ENCODE measurements at places on chromosomes 3 and 15.
A peak's percentile ranks its signal among the peaks of the same experiment; 100 is the strongest.

DNA sequence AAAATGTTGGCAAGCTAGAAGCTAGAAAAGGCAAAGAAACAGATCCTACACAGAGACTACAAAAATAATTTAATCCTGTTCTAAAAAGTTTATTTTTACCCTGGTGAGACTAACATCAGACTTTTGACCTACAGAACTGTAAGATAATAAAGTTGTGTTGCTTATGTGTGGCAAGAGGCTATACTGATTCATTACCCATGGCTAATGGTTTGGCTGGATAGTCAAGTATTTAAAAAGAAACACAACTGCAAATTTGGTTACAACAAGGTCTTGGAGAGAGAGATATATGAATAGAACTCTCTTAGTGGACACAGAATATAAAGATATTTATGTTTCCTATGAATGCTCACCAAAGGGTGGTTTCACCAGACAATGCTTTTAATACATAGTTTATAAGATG lies 364.2 kb upstream of the PLSCR5 start:
- no peak for DNase-seq

- DNase-seq: no peak
These were observed 159.2 kb downstream of the CHST2 start for GRCh38 chr3:143278721-143279120.

DNA sequence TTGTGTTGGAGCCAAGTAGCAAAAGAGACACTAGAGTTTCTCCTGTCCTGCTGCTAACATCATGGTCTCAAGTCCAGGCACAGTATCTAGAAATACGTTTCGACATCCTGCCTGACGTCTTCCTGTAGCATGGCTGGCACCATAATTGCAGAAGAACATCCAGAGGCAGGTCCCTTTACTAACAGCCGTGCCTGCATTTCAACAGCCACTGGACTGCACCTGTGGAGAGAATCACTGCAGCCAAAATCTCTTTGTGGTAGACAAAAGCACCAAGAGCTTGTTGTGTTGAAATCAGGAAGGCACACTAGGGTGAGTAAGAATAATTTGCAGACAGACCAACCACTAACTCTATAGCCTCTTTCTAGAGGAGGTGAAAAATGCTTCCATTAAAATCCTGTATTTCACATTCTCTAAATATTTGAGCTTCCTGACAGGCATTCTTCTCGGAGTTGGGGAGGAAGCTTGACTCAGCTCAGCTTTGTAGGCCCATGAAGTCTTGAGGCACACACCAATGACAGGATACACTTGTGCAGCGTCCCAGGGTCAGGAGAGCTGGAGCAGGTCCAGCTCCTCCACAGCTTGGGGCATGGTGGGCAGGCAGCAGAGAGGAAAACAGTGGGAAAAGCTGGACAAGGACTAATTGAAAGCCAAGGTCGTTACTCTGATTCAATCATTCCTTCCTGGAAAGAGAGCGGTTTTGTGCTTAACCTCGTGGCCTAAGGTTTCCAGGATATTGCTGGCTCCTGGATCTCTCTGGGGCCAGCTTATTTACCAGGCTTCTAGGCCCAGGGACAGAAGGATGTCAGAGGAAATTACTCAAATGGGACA lies 244.9 kb downstream of the FAM43A start:
- DNase-seq: peak; percentile 89

GRCh38 chr3:155651489-155652218 lies 93.2 kb downstream of the PLCH1 start:
- DNase-seq: no peak

DNA sequence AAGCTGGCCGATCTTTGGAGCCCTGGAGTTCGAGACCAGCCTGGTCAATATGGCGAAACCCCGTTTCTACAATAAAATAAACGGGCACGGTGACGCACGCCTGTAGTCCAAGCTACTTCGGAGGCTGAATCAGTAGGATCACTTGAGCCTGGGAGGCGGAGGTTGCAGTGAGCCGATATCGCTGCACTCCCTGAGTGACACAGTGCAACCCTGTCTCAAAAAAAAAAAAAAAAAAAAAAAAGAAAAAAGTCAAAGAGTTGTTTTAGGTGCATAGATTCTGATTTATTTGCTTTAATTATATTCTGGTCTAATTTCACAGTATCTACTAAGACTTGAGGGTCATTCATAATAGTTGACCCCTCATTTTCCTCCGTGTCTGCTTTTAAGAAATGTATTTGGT lies 1.7 kb downstream of the ARL13B start:
- no peak for DNase-seq

GRCh38 chr3:115835946-115836345 lies 212.6 kb downstream of the GAP43 start:
- no peak for DNase-seq

GRCh38 chr3:122892118-122892960 lies 97.5 kb downstream of the SLC49A4 start:
- no peak for DNase-seq

GRCh38 chr3:160440687-160441086 lies 8.9 kb downstream of the TRIM59 start:
- DNase-seq: no peak

DNA sequence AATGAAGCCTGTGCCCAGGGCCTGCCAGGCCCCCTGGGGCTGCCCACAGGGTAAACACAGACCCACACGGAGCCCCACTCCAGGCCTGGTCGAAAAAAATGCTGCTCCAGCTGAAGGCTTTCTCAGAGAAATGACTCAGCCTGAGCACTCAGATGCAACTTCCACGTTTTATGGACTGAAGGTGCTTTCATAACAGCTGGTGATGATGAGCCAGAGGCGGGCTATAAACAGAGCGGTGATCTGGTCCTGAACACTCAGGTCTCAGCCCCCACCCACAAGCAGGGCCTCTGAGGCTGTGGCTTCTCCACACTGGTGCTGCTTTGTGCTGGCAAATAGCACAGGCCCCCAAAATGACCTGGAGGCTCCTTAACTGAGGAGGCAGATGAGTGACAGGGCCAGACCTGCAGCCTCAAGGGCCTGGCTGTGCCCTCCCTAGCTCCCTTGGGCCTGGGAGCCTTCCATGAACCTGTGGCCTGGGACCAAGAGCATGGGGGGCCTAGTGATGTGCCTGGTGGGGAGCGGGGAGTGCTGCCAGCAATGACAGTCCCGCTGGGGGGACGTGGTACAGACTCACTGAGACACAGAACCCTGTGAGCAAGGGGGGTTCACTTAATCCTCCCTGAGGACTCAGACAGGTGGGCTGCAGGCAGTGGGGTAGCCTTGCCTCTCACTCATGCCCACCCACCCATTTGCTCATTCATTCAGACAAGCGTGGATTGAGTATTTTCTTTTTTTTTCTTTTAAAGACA lies 23.0 kb upstream of the FURIN start:
- peak; percentile 85 for DNase-seq

DNA sequence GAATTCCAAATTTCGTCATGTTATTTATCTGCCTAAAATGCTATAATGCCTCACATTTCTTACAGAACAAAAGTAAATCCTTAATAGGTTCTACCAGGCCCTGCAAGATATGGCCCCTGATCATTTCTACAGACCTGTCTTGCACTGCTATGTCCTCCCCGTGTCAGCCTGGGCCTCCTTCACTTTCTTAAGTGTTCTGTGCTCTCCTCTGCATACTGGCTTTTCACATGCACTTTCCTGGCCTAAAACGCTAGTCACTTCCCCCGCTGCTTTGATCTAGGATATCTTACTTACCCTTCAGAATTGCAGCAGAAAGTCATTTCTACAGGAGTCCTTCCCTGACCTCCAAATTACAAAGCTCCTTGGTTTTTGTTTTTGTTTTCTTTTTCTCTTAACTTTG lies 551.3 kb downstream of the NSUN3 start:
- no peak for DNase-seq

DNA sequence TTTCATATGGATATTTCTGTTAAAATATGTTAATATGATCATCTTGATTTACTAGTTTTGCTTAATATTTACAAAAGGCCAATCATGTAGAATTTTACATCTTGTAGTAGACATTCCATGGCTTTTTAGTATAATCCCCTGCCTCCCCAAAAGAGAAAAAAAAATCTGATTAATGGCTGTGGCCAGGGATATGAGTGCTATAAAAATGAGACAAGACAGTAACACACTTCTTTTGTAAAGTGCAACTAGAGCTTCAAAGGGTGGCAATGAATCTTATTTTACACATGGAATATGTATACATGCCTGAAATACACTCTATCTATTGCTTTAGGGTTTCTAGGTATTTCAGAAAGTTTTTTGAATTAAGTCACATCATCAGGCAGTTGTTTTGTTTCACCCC lies 112.2 kb upstream of the NANOGP8 start:
- no peak for DNase-seq

- no peak for DNase-seq
These were observed 154.9 kb downstream of the CDIN1 start for GRCh38 chr15:36734366-36734765.

- DNase-seq: peak; percentile 25
These were observed 1.3 kb downstream of the HHLA2 start for GRCh38 chr3:108297647-108298046.

DNA sequence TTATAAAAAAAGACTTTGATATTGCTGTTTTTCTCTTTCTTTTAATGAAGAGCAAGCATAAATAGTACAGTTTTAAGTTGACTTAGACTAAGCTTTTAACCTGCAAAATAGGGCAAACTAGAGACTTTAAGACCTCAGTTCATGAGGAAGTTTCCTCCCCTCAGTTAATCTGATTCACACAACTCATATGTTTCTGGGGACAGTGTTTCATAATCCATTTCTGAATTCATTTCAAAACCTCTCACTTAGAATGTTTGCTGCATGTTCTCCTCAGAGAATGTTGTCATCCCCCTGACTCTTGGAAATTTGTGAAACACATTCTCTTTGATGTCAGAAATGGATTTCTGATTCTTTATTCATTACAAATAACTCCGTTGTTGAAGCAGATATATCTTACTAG lies 79.3 kb upstream of the SKOR1 start:
- no peak for DNase-seq

DNA sequence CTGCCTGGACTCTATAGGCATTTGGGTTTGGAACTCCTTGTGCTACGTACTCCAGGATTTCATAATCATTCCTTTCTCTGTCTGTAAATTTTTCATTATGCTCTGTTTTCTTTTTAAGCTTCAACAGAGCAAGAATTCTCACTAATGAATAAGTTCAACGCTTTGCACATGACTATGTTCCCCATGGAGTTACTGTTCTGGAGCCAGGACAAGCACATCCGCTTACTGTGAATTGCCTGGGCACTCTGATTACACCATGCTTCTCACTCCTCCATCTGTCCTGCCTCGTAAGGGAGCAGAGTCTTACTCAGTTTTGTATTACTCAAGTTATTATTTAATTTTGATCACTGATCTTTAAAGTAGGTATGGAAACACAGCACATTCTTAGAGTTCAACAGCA lies 472.7 kb downstream of the RAP2B start:
- no peak for DNase-seq

GRCh38 chr15:64058279-64058678 lies 12.0 kb upstream of the DAPK2 start:
- DNase-seq: peak; percentile 53

GRCh38 chr15:76274226-76274625 lies 37.0 kb downstream of the ETFA start:
- DNase-seq: no peak

DNA sequence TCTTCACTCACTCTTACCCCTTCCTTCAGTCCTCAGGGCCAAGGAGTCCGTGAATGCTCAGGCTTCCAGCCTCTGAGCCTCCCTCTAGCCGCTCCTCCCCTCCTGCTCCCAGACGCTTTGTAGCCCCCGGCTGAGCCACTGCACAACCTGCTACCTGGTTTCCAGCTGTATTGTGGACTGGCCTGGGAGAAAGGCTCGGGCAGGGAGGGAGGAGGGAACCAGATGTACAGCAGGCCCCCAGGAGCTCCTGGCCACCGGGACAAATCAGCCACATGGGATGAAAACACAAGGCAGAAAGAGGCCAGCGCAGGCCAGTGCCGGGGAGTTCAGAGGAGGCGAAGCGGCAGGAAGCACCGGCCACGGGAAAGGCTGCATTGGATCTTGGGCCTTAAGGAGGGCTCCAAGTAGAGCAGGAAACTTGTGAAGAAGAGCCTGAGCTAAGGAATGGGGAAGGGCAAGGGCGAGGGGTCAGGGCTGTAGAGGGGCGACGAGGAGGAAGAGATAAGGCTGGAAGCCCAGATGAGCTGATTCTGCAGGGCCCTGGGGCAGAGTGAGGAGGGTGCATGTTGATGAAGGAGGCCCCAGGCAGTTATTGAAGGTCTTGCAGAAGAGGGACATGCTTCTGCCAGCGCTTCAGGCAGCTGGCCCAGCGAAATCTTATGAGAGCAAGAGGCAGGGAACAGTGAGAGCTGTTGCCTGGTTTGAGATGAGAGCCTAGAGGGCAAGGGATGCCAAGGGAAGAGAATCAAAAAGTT lies 14.3 kb downstream of the CPN2 start:
- no peak for DNase-seq

DNA sequence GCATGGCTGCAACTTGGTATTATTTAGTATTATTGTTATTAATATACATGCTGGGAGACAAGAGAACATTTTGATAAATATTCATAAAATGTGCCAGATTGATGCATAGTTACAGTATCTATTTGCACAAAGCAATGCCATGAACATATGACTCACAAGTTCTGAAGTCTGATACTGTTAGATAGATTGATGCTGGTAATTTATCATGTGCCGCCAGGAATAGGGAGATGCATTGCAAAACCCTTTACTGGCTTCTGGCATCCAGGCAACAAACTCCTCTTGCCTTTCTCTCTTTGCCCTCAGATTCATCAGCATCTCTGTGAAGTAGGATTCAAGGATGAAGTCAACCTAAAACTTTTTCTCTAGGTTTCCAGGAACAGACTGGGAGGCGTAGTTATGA lies 41.0 kb upstream of the SLC25A26 start:
- DNase-seq: no peak

DNA sequence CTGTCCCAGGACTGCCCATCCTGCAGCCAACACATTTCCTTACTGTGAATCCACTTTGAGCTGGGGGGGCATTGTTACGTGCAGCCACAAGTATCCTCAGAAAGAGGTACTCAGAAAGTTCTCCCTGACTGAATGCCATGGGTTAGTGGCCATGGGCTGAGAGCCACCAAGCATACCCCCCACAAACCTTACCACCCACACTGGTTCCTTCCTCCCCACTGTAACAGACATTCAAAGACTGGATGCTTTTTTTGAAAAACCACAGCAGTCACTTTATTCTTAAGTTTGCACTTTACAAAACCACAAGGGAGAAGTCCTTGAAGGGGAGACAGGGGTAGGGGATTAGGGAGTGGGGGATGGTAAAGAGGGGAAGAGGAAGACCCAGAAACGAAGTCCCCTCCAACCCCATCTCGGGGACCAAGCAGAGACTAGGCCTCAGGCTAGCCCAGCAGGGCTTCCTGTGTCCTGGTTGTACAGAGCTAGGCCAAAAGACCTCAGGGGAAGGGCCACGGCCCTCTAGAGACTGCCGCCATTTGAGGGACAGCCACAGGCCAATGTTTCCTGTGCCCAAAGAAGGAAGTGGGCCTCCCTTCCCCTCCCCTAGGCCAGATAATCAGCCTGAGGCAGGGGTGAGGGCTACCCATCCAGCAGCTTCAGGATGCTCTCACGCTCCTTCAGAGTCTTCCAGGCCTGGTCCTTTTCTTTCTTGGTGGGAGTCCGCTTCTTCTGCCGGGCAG lies 10.1 kb upstream of the CAMK1 start:
- DNase-seq: no peak

DNA sequence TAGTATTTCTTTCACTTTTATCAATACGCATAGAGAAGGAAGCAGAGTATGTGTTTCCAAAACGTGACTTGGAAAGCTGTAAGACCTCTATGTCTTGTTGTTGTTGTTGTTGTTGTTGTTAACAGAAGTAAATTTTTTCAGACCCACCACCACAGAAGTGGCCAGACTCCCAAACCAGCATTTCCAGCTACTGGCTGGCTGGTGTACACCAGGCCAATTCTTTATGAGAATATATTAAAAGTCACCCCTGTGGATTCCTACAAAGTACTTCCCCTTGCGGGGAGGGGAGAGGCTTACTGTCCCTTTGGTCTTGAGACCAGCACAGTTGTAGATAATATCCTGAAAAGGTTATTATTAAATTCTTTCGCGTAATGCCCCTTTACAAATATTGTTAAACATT lies 1.6 kb upstream of the FOXP1 start:
- peak; percentile 7 for DNase-seq
